ENCODE measurements at places on chromosomes 7 and 10. TPM values are rescaled to one million over a fixed set of nuclear protein-coding genes. Genes with fewer than 3 reads are reported as not detected.

DNA sequence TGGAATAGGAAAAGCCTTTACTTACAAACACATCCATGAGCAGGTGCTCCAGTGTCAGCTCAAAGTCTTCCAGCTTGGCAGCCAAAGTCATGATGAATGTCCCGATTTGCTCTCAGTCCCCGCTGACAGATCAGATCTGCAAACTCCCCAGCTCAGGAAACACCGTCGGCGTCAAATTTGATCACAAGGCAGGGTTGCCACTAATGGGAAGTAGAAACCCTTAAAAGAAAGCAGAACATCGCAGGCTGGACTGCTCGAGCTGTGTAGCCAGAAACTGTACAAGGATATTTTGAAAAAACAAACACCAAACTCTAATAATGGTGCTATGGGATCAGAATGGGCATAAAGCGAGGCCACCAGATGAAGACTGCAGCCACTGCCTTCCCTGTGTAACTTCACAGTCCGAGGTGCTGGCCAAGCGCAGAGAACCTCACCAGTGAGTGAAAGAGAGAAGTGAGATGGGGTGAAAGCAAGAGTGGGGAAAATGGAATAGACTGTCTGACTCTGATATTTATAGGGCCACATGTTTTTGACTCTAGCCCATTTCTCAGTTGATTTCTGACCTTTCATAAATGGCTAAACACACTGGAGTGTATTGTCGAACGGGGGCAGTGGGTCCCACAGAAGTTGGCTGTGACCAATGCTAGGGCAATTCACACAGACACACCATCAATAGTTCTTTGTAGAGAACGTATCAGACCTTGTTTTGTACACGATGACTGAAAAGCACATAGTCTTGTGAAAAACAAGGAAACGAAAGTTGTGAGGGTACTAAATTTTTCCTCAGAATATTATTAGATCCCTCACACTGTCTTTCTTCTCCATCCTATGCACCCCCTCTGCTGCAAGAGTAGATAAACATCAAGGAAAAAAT, 306.2 kb downstream of the FRMD4A start:
- H3K27ac ChIP-seq, result no peak overlapping the region
- no peaks in the 10 kb centered on the region for H3K4me1 ChIP-seq
- no peak overlapping the region for H3K4me3 ChIP-seq
- no peaks in the 10 kb centered on the region for H3K36me3 ChIP-seq
- H3K27me3 ChIP-seq, result no peaks in the 10 kb centered on the region

The CYP2C8 gene
- total RNA-seq, result not detected

DNA sequence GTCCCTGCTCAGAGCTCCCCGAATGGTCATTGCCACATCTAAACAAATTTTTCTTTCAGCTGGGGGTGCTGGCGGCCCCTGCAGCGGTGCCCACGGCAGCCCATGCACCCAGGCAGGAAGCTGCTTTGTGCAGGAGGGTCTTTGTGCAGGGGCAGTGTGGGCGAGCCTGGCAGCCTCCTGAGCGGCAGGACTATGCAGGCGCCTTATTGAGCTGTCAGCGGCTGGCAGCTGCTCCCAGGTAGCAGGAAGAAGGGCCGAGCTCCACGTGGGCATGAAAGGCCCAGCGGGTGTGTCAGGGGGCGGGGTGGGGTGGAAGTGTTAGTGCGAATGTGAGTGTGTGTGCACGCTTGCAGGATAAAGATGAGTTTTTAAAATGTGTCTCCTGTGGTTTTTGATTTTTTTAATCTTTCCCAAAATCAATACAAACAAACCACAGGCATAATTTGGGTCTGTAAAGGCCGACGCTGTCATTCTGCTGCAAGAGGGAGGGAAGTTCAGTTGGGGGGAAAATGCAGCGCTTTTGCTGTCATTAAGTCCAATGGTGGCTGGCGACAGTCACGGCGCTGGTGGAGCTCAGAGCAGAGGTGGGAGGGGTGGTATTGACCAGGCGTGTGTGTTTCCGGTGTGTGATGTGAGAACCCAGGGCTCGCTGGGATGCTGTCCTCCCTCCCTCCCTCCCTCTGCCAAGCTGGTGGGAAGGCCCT, 83.9 kb downstream of the LHPP start:
- no peaks in the 10 kb centered on the region for H3K27me3 ChIP-seq
- H3K36me3 ChIP-seq, result no peaks in the 10 kb centered on the region
- H3K27ac ChIP-seq, result no peak overlapping the region
- DNase-seq, result no peak
- H3K4me3 ChIP-seq, result no peak overlapping the region

DNA sequence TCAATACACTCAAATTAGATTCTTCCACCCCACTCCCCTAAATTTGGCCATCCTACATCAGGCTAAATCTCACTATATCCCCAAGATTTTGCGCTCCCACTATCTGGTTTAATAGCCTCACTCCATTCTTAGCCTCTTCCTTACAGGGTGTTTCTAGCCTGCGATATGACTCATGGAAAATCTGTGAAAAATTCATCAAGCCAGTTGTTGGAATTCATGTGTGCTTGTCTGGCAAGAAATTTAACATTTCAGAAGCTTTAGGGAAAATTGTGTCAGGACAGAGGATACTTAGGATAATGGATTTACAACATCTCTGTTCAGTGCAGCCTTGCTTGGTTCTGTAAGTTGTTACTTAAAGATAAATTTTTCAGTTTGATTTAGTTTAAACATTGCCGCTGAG, 1249.9 kb upstream of the AUTS2 start:
- H3K27me3 ChIP-seq, result no peaks in the 10 kb centered on the region
- no peak for DNase-seq
- no peak overlapping the region for H3K27ac ChIP-seq
- H3K36me3 ChIP-seq, result no peaks in the 10 kb centered on the region
- H3K4me1 ChIP-seq, result 0 out of 2 replicates have a peak, but pooled peaks cover 3% of the 10 kb centered on the region

GRCh38 chr10:68305854-68306253, 26.0 kb upstream of the HNRNPH3 start:
- no peaks in the 10 kb centered on the region for H3K36me3 ChIP-seq
- no peak for DNase-seq
- H3K4me3 ChIP-seq, result no peak overlapping the region
- no peaks in the 10 kb centered on the region for H3K27me3 ChIP-seq
- H3K27ac ChIP-seq, result no peak overlapping the region

GRCh38 chr10:53836638-53837037, 964.4 kb downstream of the PCDH15 start:
- no peak for DNase-seq
- H3K4me3 ChIP-seq, result no peak overlapping the region
- H3K27ac ChIP-seq, result no peak overlapping the region
- no peaks in the 10 kb centered on the region for H3K27me3 ChIP-seq
- H3K36me3 ChIP-seq, result no peaks in the 10 kb centered on the region
- no peaks in the 10 kb centered on the region for H3K4me1 ChIP-seq

The KEL gene
- total RNA-seq, result not detected

DNA sequence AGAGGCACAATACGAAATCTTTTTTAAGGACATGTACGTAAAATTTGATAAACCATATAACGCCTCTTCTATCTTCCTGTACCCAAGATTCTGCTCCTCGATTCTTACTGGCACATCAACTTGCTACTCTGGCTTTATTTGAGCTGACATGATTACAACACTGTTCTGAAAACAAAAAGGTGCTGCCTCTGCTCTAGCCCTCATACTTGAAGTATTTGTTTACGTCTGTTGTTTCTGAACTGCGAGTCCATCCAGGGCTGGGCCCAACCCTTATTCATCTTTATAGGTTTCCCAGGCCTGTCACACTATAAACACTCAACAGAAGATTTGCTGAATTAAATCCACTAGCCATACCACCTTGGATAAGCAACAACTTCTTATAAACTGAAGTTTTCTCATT, 96.2 kb upstream of the SVIL start:
- DNase-seq, result no peak
- no peaks in the 10 kb centered on the region for H3K27me3 ChIP-seq
- no peak overlapping the region for H3K27ac ChIP-seq
- peaks cover 13% of the 10 kb centered on the region for H3K36me3 ChIP-seq
- peaks cover 31% of the 10 kb centered on the region for H3K4me1 ChIP-seq

DNA sequence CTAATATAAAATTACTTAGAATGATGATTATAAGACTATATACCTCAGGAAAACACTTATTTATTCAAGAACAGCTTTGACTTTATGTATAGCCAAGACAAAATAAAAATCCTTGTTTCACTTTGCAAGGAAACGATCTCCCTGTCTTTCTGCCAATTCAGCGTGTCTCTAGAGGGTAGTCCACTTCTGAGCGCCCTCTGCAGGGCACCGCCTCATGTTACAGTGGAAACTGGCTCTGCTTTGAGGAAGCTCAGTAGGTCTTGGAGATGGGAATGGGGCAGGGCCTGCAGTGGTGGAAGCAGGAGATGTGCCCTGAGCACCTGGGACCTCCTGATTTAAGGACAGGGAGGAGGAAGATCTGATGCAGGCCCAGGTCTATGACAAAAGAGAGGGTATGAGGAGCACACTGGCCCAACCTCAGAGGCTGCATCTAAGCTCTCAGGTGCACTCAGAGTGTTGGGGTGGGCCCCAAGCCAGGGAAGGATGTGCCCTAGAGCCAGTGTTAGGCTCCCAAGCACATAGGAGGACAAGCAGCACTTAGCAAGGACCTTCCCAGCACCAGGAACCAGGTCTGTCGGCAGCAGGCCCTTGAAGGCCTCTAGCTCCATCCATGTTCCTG, 481.0 kb downstream of the TNS3 start:
- H3K4me3 ChIP-seq, result peak overlapping the region; percentile 16
- H3K4me1 ChIP-seq, result no peaks in the 10 kb centered on the region
- no peaks in the 10 kb centered on the region for H3K27me3 ChIP-seq
- H3K36me3 ChIP-seq, result no peaks in the 10 kb centered on the region
- DNase-seq, result peak; percentile 61
- no peak overlapping the region for H3K27ac ChIP-seq

DNA sequence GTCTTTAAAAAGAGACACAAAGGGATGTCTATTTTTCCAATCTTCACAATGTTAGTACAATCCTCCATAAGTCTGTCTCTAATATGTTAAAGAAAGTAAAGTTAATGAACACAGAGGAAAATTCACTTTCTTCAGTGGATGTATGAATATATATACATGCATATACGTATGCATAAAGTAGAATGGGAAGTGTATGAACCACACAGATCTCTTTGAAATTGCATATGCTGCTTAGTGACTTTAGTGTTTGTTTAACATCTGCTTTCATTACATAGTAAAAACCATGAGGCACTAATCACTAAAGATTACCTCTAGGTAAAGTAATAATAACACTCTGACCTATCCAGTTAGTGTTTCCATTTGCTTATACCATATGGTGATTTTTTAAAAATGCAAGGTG, 451.2 kb downstream of the SEMA3D start:
- H3K4me1 ChIP-seq, result no peaks in the 10 kb centered on the region
- H3K27ac ChIP-seq, result no peak overlapping the region
- no peak for DNase-seq
- H3K4me3 ChIP-seq, result no peak overlapping the region
- no peaks in the 10 kb centered on the region for H3K36me3 ChIP-seq
- H3K27me3 ChIP-seq, result no peaks in the 10 kb centered on the region

GRCh38 chr7:79165225-79165624, 288.2 kb downstream of the MAGI2 start:
- H3K27me3 ChIP-seq, result no peaks in the 10 kb centered on the region
- DNase-seq, result no peak
- H3K4me1 ChIP-seq, result no peaks in the 10 kb centered on the region
- H3K4me3 ChIP-seq, result no peak overlapping the region
- H3K27ac ChIP-seq, result no peak overlapping the region
- H3K36me3 ChIP-seq, result no peaks in the 10 kb centered on the region

The KCP gene
- total RNA-seq, result 9.9 TPM

DNA sequence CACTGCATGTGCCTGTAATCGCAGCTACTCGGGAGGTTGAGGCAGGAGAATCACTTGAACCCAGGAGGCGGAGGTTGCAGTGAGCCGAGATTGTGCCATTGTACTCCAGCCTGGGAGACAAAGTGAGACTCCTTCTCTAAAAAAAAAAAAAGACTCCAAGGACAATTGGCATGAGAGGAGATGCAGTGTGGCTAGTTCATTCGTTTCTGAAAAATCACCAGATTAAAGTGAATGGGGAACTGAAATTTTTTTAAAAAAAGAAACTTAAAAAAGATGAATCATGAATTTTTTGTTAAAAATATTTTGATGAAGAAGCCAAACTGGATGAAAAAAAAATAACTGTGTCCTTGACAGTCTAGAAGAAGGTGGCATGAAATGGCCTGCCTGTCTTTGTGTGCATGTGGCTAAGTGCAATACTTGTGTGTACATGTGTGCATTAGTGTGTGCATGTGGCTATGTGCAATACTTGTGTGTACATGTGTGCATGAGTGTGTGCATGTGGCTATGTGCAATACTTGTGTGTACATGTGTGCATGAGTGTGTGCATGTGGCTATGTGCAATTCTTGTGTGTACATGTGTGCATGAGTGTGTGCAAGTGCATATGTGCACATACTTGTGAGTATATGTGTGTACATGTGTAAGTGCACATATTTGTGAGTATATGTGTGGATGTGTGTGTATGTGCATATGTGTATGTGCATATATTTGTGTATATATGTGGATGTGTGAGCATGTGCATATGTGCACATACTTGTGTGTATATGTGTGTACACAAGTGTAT, 391.7 kb upstream of the KLF6 start:
- H3K4me1 ChIP-seq, result no peaks in the 10 kb centered on the region
- no peaks in the 10 kb centered on the region for H3K36me3 ChIP-seq
- H3K27ac ChIP-seq, result no peak overlapping the region
- no peak for DNase-seq

GRCh38 chr7:49768835-49769234, 4.6 kb upstream of the VWC2 start:
- H3K27ac ChIP-seq, result no peak overlapping the region
- H3K27me3 ChIP-seq, result peaks cover 14% of the 10 kb centered on the region
- H3K4me1 ChIP-seq, result no peaks in the 10 kb centered on the region
- no peak overlapping the region for H3K4me3 ChIP-seq
- DNase-seq, result no peak

- no peaks in the 10 kb centered on the region for H3K4me1 ChIP-seq
- no peaks in the 10 kb centered on the region for H3K36me3 ChIP-seq
- no peak for DNase-seq
- H3K27me3 ChIP-seq, result peaks cover 95% of the 10 kb centered on the region
- H3K27ac ChIP-seq, result no peak overlapping the region
Observed at GRCh38 chr7:50211130-50212015, 93.1 kb upstream of the IKZF1 start.

- no peaks in the 10 kb centered on the region for H3K4me1 ChIP-seq
- no peak overlapping the region for H3K27ac ChIP-seq
- no peak overlapping the region for H3K4me3 ChIP-seq
- no peaks in the 10 kb centered on the region for H3K36me3 ChIP-seq
Observed at GRCh38 chr10:91567815-91568214, 65.1 kb downstream of the PPP1R3C start.

DNA sequence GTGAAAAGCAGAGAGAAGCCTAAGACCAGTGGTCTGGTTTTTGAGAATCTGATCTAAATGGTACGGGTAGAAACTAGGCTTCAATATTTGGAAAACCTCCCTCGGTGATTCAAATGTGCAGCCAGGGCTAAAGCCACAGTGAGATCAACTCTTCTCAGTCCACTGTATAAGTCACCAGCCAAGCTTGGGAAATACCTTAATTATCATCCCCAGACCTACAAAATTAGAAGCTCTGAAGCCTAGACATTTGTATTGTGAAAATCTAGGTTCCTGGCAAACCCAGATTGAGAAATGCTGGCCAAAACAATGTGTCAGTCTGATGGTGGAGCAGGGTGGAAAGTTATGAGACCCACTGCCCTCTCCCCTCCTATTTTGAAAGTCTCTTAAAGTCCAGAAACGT, 131.7 kb downstream of the DGKI start:
- no peaks in the 10 kb centered on the region for H3K4me1 ChIP-seq
- H3K36me3 ChIP-seq, result no peaks in the 10 kb centered on the region
- DNase-seq, result no peak
- H3K27ac ChIP-seq, result no peak overlapping the region

The TET1 gene
- 2.4 TPM for total RNA-seq

Measured in PC-9 (cell line).